ENCODE measurements at places on chromosomes 4 and X.

DNA sequence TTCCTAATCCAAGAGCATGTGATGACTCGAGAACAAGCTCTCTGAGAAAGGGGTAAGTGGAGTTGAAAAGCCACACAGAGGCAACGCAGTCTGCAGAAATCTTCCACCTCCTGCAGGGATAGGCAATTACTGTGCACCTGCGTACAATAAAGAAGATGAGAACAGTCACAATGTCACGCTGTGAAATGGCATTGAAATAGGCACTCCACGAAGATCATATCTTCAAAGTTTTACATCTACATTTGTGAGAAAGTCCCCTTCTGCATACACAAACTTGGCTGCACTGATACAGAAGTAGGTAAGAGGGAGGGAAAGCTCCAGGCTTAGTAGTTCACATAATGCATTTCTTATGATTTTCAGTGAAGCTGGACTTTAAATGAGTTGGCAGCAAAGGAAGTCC, 27.1 kb downstream of the DDX60L start:
- DNase-seq, result no peak

GRCh38 chrX:22399437-22400192, 126.9 kb downstream of the CBLL2 start:
- DNase-seq, result no peak

DNA sequence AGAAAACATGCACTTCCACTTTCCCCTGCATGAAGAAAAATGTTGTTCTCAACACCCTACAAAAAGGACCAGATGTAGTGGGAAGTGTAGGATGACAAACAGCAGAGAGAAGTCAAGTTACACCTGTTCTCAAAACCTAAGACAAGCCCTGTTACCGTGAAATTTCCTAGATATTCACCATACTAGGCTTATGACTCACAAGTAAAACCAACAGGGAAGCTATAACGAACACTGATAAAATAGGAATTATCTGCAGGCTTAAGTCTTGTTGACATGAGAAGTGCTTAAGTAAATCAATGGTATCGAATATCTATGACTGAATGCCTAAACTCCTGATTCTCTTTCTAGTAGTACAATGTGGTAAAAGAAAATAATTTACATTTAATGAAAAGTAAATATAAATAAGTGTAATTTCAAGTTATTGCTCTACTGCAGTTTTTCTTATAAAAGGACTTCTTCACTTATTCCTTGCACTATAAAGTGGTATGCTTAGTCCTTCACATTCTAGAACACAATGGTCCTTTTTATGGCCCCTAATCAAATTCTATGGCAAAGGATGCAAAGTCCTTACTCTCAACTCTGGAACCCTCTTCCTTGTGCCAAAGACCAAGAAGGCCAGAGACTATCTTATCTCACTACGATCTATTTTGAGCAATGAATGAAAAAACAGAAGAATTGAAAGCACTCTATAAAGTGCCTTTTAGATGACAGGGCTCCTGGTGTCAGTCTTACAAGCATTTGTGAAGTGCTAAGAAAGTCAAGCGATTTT, 19.6 kb downstream of the AP1S2 start:
- no peak for DNase-seq

- no peak for DNase-seq
Observed at GRCh38 chrX:31580227-31580626, 508.4 kb upstream of the FTHL17 start.

DNA sequence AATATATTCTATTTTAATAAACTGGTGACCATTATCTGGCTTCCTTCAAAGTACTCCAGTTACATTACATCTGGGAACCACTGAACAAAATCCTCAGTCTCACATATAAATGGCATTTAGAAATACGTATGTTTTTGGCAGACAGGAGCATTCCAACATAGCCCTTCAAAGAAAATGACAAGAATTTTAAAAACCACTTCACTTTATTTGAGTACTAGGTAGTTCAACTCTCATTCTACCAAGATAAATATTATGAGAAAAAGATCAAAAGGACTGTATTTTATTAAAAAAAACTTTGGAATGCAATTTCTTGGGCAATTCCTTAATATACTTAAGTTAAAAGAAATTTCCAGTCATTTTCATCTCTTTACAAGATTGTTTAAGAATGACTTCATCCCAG, 17.6 kb downstream of the TNIP3 start:
- no peak for DNase-seq

Data from AG04449 (cell line).